ENCODE measurements at places on chromosomes 1 and 21.
A peak's percentile ranks its signal among the peaks of the same experiment; 100 is the strongest.

- DNase-seq, result no peak
Observed at GRCh38 chr1:108699375-108700332, 7.5 kb downstream of the PRPF38B start.

DNA sequence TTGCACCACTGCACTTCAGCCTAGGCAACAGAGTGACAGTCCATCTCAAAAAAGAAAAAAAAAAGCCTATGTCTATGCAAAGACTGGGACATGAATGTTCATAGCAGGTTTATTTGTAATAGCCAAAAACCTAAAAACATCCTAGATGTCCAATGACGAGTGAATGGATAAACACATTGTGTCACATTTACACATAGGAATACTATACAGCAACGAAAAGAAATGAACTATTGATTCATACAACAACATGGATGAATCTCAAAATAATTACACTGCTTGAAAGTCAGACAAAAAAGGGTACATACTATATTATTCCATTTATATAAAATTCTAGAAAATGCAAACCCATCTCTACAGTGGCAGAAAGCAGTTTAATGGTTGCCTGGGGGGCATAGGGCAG, 7.9 kb downstream of the STYXL2 start:
- DNase-seq, result no peak

- DNase-seq, result no peak
Observed at GRCh38 chr21:38980416-38981313, 174.9 kb downstream of the ETS2 start.

DNA sequence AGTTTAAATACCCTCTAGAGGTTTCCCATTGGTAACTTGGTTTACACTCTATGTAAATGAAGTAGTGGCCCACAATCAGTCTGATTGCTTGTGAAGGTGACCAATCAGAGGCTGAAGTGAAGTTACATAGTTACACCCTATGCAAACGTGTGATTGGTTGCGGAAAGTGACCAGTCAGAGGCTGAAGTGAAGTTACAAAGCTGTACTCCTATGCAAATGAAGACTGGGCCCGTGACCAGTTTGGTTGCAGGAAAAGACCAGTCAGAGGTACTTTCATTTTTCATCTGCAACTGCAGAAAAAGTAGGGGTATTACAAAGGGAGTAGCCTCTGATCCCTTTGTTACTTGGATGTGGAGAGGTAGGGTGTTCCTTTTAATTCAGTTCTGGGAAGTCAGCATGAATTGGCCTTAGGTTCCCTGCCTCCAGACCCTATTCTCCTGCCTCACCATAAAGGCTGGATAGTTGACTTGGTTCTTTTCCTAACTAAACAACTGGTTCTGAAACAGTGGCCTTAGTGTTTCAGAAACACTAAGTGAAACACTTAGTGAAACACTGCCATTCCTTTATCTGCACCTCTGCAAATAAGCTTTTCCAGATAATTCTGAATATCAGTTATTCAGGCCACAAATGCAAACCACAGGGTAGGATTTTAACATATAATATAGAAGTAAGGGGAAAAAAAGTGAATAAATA, 39.3 kb downstream of the MAGI3 start:
- no peak for DNase-seq

DNA sequence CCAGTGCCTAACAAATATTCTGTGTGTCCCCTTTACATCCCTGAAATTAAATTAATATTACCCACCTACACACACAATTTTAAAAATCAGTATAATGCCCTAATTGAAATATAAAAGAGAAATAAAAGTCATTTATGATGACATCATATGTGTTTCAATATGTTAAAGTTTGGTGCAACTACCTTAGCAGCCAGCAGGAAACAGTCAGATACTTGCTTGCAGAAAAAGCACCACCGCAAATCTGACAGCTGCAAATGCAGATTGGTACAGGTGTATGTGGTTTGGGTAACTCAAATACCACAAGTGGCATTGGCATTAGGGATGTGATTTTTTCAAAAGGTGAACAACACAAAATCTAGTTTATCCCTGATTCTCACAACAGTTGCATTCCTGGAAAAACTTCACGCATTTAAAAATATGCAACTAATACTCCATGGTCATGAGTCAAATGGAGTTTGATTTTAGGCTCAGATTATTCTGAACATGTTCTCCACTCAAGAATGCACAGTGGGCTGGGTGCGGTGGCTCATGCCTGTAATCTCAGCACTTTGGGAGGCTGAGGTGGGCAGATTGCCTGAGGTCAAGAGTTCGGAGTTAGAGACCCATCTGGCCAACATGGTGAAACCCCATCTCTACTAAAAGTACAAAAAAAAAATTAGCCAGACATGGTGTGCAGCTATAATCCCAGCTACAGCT, 106.3 kb downstream of the EDEM3 start:
- DNase-seq, result no peak

DNA sequence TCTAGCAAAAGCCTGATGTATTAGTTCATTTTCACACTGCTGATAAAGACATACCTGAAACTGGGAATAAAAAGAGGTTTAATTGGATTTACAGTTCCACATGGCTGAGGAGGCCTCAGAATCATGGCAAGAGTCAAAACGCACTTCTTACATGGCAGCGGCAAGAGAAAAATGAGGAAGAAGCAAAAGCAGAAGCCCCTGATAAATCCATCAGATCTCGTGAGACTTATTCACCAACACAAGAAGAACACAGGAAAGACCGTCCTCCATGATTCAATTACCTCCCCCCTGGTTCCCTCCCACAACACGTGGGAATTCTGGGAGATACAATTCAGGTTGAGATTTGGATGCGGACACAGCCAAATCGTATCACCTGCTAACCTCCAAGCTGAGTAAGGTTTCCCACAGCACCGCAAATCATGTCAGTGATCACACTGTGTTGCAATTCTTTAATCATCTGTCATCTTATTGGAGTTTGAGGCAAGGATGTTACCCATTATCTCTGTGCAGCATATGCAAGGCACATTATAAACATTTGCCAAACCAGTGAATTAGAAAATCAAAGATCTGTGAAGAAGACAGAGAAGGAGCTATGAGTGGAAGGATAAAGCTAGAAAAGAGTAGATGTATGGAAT, 128.5 kb downstream of the ZNF281 start:
- DNase-seq, result no peak

- DNase-seq, result no peak
Observed at GRCh38 chr1:211816586-211816985, 14.0 kb downstream of the LPGAT1 start.

- DNase-seq, result no peak
Observed at GRCh38 chr1:2506007-2506860, 20.2 kb downstream of the PANK4 start.

DNA sequence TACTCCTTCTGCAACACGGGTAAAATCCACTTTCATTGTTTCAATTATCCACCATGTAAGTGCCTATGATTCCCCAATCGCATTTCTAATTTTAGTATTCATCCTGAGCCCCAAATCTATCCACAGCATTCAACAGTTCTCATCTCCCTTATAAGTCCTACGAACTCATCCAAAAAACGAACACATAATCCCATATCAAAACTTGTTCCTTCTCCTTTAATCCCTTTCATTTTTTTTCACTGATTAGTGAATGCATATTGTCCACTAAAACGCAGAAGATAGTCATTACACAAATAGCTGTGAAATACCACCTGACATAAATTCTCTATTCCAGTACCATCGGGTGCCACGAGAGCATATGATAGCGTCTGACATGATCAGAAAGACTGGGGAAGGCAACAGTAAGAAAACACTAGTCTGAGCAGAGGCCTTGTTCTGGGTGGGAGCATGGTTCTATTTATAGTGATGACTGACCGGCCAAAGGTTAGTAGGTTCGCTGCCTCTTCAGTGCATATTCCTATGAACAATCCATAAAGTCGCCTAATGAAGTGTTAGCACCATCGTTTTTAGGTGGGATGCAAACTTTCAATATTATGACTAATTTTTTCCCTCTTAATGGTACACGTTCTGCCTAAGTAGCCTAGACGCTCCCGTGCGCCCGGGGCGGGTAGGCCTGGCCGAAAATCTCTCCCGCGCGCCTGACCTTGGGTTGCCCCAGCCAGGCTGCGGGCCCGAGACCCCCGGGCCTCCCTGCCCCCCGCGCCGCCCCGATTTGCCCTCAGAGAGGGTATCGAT, 648 bp downstream of the ATP5PF start:
- DNase-seq, result peak; percentile 41

GRCh38 chr1:9397047-9397446, 104.4 kb downstream of the SPSB1 start:
- no peak for DNase-seq

GRCh38 chr1:68974447-68974846, 477.6 kb upstream of the DEPDC1 start:
- no peak for DNase-seq

DNA sequence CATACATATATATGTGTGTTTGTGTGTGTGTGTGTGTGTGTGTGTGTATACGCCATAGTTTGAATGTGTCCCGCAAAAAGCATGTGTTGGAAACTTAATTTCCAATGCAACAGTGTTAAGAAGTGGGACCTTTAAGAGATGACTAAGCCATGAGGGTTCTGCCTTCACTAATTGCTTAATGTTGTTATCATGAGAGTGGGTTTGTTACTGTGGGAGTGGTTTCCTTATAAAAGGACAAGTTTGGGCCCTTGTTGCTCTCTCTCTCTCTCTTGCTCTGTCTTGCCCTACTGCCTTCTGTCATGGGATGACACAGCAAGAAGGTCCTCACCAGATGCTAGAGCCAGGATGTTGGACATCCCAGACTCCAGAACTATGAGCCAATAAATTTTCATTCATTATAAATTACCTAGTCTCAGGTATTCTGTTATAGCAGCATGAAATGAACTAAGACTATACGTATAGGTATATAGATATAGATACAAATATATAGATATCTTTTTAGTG, 103.8 kb upstream of the ZC3H11B start:
- no peak for DNase-seq

- DNase-seq, result no peak
Observed at GRCh38 chr1:76390456-76390855, 315.9 kb downstream of the ST6GALNAC3 start.

DNA sequence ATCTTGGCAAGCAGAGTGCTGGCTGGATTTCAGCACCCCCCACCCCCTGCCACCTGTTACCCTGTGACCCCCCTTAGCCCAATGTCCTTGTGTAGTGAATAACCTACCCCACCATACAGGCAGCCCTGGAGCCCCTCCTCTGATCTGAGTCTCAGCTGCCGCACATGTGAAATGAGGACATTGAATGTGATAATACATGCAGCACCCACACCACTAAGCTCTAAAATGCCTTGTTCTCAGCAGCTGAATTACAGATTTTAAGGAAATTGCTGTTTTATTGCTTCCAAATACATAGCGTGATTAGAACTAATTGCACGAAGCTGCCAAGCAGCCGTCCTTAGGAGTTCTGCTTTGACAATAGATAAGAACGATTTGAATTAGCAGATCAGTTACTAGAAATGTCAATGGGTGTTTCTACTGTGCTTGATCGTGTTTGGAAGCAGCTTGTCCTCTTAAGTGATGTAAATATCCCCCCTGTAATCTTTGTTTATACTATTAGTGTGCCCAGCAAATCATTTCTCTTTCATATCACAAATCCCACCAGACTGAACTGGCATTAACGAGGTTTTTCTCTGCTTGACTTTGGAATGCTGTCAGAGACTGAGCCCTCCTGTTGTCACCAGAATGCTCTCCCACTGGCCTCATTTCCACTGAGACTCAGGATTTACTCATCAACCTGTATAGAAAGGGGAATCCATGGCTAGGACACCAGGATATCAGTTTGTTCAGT, 4.9 kb downstream of the SLAMF8 start:
- no peak for DNase-seq

- DNase-seq, result no peak
Observed at GRCh38 chr1:234624724-234625117, 14.7 kb upstream of the IRF2BP2 start.

DNA sequence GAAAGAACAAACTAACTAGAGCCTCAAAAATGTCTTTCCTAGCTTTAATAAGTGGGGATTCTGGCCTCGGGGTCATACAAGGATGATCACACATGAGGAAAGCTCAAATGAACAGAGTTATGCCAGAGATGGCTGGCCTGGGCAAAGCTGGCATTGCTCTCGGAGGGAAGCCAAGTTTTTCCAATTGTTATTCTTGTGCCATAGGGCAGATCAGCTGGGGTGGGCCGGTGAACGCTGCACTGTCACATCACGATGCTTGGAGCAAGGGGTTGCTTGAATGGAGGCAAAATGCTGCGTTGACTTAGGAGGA, 75.9 kb upstream of the LYST start:
- no peak for DNase-seq

GRCh38 chr1:201886103-201886885, 2.4 kb upstream of the SHISA4 start:
- no peak for DNase-seq

DNA sequence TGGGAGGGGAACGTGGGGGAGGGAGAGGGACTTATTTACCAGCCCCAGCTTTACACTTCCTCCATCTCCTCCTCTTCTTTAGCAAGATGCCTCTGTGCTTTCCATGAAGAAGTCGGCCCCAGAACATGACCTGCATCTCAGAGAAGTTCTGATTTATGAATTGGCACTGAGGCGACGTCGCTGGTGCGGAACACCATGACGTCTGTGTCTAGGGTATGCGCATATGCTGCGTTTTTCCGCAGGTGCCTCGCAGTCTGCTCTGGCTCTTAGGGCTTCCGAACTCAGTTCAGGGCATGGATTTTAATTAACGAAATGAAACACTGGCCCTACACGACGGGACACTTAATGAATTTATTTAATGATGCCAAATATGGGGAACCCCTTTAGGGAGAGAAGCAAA, 510.3 kb downstream of the SMYD3 start:
- DNase-seq, result no peak

- DNase-seq, result peak; percentile 34
Observed at GRCh38 chr1:23980728-23981070, 572 bp upstream of the SRSF10 start.

DNA sequence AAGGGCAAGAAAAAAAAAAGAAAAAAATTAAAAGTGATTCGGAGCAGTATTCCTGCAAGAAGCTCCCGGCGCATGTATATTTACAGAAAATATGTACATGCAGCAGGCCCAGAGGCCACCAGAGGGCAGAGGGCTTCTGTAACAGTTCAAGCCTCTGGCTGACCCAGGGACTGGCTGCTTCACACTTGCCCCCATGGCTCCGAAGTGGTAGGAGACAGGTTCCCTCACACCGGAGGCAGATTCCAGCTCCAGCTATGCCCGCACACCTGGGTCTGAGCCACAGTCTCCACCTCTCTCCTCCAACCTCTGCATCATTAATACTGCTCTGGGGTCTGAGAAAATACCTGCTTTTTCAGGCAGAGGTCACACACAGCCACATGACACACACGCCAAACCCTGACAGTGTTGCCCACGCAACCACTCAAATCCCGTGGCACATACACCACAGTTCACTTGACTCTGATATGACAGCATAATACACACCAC, 2.2 kb upstream of the ARHGAP30 start:
- DNase-seq, result peak; percentile 31

- no peak for DNase-seq
Observed at GRCh38 chr21:42544544-42544943, 30.9 kb downstream of the SLC37A1 start.

DNA sequence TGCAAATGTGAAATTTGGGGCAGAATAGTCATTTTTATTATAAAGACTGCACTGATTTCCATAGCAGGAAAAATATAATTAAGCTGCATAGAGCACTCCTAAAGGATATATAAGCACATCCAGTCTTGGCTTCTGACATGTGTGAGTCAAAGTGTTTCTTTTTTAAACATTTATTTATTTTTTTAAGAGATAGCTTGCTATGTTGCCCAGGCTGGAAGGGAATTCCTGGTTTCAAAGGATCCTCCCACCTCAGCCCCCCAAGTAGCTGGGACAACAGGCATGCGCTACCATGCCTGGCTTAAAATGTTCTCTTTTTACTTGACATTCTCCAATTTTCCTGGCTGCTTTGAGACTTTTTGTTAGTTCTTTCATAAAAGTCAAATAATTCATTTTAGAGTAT, 126.1 kb downstream of the HMCN1 start:
- DNase-seq, result no peak

Measured in stimulated activated CD4-positive, alpha-beta T cell treated with anti-CD3 and anti-CD28 coated beads, Interleukin-12 subunit alpha, Interleukin-12 subunit beta, amount 100 ng/mL, for 4 hours (primary cell).